ENCODE measurements at places on chromosomes 2 and 18.
A peak's percentile ranks its signal among the peaks of the same experiment; 100 is the strongest.

DNA sequence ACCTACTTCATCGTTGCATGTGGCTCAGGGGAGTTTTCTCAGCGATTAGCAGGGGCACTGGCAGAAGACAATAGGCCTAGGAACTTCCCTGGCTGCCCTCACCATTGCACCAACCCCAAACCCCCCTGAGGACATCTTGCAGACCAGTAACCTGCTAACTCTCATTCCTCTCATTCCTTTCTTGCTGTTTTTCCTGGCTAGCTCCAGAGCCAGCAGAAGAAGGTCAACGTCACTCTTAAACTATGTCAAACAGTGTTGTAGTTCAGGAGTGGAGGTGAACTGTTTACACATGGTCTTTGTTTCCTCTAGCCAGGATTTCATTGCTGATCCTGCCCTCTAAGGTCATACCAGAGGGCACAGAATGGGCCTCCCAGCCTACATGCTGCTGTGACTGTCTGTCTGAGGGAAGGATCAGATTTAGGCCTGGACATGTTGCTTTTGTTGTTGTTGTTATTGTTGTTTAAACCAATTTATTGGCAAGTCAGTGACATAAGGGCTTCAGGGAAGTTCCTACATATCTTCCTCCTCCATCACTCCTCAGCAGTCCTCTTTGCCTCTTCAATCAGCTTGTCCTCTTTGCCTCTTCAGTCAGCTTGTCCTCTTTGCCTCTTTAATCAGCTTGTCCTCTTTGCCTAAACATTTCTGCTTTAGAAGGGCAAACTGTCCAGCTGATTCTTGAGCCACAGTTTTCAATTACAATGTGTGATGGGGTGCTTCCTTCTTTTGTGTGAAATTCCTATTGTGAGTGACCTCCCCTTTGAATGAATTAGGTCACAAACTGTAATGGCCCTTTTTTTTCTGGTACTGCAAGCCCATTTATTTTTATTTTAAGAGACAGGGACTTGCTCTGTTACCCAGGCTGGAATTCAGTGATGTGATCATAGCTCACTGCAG, 471.9 kb upstream of the TNP1 start:
- peak; percentile 45 for DNase-seq

DNA sequence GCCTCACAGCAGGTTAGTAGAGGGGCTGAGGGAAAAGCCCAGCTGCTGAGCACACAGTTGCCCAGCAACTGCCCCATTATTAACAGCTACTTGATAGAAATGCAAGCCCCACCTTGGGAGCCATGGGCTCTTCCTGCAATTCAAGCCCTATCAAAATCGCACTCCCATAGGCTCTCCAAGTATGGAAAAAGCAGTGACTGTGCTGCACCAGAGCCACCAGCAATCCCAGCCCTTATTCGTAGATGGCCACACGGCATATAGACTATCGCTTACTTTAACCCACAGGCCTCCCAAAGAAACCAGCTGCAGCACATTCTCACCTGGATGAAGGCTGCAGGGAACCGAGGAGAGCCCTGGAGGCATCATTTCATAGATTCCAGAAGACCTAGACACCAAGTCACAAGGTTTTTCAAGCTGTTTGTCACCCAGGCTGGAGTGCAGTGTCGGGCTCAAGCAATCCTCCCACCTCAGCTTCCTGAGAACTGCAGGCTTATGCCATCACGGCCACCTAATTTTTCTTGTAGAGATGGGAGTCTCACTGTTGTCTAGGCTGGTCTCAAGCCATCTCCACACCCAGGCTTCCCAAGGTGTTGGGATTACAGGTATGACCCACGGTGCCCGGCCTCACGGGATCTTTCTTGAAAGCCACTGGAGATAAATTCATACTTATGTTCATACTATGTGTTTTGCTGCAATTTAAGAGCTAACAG, 11.3 kb downstream of the NCL start:
- DNase-seq: no peak

DNA sequence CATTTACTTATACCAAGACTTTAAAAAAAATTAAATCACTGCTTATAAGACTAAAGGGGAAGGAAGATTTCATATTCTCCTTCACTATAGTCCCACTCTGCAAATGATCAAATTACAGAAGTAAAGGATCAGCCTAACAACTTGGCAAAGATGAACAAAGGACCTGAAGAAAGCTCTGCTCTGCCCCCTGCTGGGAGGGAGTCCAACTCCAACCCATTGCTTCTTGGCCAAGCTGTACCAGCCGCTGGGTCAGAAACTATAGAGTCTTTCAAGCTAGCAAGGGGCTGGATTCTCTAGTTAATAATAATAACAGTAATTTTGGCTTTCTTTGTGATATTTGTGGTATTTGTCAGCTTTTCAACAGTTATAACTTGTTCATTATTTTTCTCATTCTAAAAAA, 927.0 kb upstream of the CRIM1 start:
- DNase-seq: peak; percentile 46

GRCh38 chr18:37383846-37384595, 181.6 kb downstream of the CELF4 start:
- DNase-seq: no peak

DNA sequence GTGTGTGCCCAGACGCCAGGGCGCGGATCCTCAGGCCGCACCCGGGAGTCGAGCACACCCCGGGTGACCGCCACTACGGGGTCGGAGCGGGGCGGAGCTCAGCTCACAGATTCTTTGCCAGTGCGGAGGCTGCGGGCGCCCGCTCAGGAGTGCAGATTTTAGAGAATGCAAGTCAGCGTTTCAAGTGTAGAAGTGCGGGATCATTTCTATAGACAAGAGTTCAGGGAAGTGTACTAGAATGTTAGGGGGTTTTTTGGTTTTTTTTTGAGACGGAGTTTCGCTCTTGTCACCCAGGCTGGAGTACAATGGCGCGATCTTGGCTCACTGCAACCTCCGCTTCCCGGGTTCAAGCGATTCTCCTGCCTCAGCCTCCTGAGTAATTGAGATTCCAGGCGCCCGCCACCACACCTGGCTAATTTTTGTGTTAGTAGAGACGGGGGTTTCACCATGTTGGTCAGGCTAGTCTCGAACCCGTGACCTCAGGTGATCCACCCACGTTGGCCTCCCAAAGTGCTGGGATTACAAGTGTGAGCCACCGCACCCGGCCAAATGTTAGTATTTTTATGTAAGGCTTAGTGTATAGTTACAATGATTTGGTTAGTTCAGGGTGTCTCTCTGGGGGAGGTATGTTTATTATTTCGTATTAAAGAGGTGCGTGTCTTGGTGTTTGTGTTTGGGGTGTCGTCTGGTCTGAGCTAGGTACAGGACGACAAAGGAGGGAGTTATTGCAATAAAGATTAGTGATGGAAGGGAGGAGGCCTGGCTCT, 619 bp upstream of the FAM168B start:
- no peak for DNase-seq

- DNase-seq: no peak
These were observed 1.5 kb downstream of the DLX2 start for GRCh38 chr2:172100935-172101820.

GRCh38 chr18:12991821-12992179, 638 bp downstream of the CEP192 start:
- no peak for DNase-seq

DNA sequence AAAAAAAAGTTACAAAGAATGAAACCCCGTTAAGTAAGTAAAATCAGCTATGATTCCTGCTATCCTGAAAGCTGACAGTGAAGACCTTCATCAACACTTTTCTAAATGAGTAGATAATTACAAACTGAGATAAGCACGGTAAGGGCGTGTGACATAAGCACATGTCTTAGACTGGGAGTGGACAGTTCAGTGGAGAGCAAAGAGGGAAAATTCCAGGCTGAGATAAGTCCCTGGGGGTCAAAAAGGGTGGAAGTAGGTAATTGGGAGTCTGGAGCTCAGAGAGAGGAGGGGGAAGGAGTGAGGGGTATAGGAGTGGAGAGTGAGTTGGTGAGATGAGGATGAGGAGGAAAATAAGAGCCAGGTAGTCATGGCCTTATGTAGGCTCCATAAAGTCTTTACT, 4.4 kb upstream of the IL1A start:
- DNase-seq: no peak

DNA sequence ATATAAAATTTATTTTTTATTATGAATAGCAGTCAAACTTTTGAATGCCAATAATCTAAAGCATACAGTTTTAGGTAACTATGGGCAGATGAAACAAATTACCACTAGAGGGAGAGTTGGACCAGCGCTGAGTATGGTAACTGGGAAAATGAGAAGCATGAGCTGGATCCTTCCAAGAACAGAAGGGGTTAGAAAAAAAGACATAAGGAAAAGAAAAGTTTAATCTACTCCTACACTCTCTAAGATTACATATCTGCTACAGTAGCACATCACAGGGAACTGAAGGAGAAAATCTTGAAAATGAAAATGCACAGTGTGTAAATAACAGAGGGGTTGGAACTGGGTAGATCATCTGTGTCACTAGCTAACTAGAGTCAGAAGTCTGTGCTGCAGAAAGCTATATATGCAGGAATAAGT, 15.5 kb downstream of the REG3G start:
- DNase-seq: peak; percentile 38

DNA sequence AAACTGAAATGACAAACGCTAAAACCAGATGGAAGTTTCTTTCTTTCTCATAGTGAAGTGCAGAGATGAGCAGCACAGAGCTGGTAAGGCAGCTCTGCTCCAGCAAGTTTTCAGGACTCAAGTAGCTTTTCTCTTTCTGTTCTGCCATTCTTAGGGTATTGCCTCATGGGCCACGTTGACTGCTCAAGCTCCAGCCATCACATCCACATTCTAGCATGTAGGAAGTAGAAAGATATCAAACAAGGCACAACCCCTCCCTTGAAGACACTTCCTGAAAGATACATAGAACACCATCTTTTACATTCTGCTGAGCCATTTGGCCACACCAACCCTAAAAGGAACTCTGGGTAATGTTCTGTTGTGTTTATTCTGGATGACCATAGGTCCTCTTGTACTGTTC, 48.5 kb upstream of the GLI2 start:
- no peak for DNase-seq

DNA sequence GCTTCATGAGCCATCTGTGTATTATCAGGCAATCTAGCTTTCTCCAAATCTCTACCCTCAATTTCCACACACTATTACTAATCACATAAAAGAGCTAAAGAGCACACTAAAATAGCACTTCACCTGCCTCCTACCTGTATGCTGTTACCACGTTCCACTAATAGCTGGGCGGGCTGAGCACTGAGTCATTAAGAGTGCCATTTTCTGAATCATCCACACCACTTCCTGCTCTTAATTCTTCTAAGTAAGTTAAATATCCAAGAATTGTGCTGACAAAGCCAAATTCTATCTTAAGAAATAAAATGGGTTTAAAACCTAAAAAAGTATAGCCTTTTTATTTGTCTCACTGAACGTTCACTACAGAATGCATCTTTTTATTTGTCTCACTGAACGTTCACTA, 35.7 kb downstream of the NOL10 start:
- no peak for DNase-seq

DNA sequence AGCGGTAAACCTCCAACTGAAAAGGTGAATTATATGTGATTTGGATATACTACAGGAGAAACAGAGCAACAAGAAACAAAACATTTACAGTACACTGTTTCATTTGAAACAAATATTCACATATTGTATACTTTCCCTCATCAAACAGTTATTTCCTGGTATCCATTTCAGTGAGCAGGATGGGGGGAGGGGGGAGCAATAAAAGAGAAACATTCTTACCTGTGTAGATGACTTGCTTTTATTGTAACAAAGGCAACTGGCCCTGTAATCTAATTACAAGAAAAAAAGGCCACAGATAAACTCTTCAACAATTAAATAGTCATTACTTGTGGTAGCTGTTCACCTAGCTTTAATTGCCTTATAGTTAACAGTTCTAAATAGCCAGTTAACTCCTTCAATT, 3.9 kb upstream of the PPP1CB start:
- no peak for DNase-seq

DNA sequence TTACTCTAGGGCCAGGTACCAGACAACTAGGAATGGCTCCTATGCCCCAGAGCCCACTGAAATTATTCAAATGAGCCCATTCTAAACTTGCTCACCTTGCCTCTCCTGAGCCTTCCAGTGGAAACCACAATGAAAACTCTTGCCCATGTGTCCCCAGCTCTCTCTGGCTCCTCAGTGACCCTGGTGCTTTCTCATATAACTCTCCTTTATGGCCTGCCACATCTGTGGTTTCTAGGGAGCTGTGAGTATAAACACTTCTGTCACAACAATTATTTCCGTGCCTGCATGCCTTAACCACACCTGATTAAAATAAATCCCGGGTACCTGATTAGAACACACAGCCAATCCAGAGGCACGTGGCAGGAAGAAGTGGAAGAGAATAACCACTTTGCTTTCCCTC, 333.0 kb upstream of the SPRED2 start:
- no peak for DNase-seq

GRCh38 chr18:31774477-31774785, 13.8 kb upstream of the SLC25A52 start:
- no peak for DNase-seq

GRCh38 chr2:152415796-152416195, 80.8 kb downstream of the FMNL2 start:
- DNase-seq: no peak

DNA sequence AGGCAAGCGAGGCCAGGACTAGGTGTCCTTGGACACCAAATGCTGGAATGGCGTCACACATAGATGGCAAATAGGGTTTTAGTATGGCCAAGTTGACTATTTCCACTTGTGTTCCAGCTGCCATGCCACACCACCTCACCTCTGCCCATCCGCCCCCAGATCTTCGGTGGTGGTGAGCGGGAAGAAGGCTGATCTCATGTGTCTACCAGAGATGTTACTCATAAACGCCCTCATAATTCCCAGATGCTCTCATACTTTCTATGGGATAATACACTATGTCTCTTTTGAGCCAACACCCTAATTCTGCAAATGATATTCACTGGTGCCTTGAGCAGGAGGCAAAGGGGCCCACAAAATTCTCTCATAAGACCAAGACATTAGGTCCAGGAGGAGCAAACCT, 281.1 kb upstream of the FN1 start:
- DNase-seq: no peak

DNA sequence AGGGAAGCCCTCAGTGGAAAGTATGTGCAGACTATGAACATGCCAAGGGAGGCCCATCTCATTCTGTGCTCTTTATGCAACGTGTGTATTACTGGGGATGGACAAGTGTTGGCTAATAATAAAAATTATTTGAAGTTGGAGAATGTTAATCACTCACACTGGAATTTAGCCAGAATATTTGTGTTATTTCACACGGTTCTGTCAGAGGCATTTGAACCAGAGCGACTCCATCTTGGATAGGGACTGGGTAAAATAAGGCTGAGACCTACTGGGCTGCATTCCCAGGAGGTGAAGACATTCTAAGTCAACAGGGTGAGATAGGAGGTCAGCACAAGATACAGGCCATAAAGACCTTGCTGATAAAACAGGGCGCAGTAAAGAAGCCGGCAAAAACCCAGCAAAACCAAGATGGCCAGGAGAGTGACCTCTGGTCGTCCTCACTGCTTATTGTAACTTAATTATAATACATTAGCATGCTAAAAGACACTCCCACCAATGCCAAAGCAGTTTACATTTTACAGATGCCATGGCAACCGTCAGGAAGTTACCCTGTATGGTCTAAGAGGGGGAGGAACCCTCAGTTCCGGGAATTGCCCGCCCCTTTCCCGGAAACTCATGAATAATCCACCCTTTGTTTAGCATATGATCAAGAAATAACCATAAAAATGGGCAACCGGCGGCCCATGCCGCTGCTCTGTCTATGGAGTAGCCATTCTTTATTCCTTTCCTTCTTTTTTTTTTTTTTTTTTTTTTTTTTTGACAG, 2.6 kb upstream of the FZD5 start:
- peak; percentile 35 for DNase-seq
